Melanocyte of skin (primary cell): ENCODE measurements at places on chromosomes 5 and 9. TPM values are rescaled to one million over a fixed set of nuclear protein-coding genes. Genes with fewer than 3 reads are reported as not detected.

The ADRB2 gene
- total RNA-seq: 0.34 and 2.9 TPM in 2 replicates

The MZB1 gene
- not detected in 2 replicates for total RNA-seq

The RC3H2 gene
- 66.9 and 77.9 TPM in 2 replicates for total RNA-seq

The NNT gene
- total RNA-seq: 59.6 and 71.3 TPM in 2 replicates

The TAL2 gene
- total RNA-seq: not detected in 2 replicates

The ACTBL2 gene
- total RNA-seq: under 0.01 TPM in 2 replicates

The SHOC1 gene
- under 0.01 TPM in 1 of 2 replicates, not detected in the other for total RNA-seq

The SLC9A3 gene
- 1.1 and 1.4 TPM in 2 replicates for total RNA-seq
